Left renal pelvis (tissue), 4 donors: ENCODE measurements at places on chromosomes 7 and 10. TPM values are rescaled to one million over a fixed set of nuclear protein-coding genes. Genes with fewer than 3 reads are reported as not detected.

DNA sequence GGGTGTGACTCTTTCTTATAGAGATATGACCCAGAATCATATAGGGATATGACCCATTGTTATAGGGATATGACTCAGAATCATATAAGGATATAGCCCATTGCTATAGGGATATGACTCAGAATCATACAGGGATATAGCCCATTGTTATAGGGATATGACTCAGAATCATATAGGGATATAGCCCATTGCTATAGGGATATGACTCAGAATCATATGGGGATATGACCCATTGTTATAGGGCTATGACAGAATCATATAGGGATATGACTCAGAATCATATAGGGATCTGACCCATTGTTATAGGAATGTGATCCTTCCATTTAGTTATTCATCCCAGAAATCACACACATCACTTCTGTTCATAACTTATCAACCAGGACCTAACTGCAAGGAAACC, 312.2 kb upstream of the ADARB2 start:
- DNase-seq, result no peak

GRCh38 chr10:111265341-111265740, 188.5 kb downstream of the ADRA2A start:
- no peak for DNase-seq

GRCh38 chr10:32150532-32151101, 94.4 kb upstream of the KIF5B start:
- DNase-seq, result no peak

DNA sequence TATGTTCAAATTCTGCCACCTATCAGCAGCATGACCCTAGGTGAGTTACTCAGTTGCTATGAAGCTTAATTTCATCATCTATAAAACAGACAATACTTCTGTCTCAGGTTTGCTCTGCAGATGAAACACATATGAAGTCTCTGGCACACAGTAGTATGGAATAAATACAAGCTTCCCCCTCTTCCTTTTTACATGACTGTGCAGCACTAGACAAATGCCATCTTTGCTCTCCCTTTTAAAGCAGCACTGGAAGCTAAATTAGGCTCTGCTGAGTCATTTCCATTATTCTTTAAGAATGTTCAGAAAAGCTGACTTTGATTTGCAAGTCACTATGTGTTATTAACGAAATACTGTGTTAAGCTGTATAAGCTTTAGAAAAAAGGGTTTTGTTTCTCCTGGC, 40.7 kb upstream of the ANAPC16 start:
- no peak for DNase-seq

DNA sequence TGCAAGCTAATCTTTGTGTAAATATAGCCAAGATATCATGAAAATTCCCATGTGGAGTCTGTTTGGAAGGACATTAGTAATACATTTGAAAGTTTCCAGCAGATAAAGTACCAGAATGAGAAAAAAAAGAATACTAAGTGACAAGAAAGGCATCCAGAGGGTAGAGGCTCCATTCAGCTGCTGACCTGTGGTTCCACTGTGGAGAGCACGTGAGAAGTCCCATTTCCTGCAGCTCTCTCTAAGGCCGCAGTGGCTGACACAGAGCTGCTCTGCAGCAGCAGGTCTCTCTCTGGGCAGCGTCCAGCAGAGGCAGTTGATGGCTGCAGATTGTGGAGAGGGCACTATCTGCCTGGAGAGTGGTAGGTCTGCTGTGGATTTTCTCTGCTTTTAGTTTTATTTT, 100.1 kb upstream of the TMEM72 start:
- no peak for DNase-seq

GRCh38 chr10:23362069-23362830, 17.7 kb upstream of the C10orf67 start:
- DNase-seq, result no peak

GRCh38 chr7:82740246-82740848, 296.8 kb upstream of the CACNA2D1 start:
- DNase-seq, result no peak

- no peak for DNase-seq
Measured at GRCh38 chr7:99920149-99920548, 819 bp upstream of the TRIM4 start.

- no peak for DNase-seq
Measured at GRCh38 chr7:96199421-96199820, 122.5 kb downstream of the SLC25A13 start.

- no peak for DNase-seq
Measured at GRCh38 chr7:5501465-5501864, 77.8 kb upstream of the TNRC18 start.

GRCh38 chr10:84176836-84177474, 3.4 kb downstream of the GPR15LG start:
- DNase-seq, result no peak

GRCh38 chr10:87671139-87671815, 11.6 kb downstream of the PAPSS2 start:
- no peak for DNase-seq

DNA sequence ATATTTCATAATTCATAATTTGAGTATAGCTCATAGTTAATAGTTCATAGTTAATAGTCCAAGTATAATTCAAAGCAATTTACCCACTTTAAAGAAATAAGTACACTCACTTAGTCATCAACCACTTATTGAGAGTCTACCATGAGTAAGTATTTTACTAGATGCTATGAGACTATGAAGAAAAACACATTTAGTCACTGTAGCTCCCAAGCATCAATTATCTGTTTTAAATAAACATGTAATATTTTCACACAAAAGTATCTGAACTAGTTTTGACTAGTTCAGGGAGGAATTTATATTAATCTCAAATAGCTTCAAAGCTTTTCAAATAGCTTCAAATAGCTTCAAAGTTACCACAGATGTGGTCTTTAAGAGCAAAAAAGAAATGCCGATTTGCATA, 119.2 kb downstream of the ANK3 start:
- no peak for DNase-seq

DNA sequence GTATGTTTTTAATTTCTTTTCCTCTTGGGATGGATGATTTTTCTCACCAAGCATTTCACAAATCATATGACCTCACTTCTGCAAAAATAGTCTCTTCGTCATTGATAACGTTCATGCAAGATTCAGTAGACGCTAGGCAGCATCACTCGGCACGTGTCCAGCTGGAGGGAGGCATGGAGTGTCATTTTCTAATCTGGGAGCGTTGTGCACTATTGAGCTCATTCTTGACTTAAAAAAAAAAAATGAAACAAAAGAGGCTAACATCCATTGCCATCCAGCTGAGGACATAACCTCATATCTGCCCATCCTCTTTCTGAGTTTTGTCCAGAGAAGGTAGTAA, 56.2 kb downstream of the COL17A1 start:
- no peak for DNase-seq

- no peak for DNase-seq
Measured at GRCh38 chr7:102991540-102992214, 78.9 kb downstream of the LRRC17 start.

DNA sequence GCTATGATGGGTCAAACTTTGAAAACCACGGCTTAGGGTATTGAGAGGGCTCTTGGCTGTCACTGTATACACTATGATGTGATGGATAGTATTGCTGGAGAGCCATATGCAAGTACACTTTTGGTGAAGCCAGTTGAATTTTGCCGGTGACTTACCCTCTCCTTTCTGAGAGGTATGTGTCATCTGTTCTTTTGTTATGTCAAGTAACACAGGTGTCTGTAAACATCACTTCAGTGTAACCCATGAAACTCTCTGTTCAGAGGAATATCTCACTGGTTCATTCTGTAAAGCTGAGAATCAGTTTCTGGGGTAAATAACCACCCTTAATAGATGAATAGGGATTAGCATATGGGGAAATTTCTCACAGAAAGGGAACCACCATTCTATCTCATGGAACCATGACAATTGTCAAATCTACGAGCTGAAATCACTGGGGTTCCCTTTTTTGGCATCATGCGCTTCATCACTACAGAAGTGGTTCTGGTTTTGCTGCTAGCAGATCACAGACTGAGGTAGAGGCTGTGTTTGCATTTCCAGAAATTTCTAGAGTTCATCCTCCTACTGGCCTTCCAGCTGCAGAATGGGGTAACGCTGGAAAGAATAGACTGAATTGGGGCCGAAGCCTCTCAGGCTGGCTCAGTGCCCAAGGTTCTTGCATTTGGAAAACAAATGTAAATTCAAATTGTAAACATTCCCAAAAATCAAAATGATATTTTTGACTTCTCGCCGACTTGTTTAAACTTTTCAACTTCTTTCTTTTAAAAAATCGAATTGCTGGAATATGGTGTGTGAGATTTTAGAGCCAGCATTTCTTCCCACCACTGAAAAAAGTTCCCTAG, 83.3 kb upstream of the CREB5 start:
- no peak for DNase-seq

DNA sequence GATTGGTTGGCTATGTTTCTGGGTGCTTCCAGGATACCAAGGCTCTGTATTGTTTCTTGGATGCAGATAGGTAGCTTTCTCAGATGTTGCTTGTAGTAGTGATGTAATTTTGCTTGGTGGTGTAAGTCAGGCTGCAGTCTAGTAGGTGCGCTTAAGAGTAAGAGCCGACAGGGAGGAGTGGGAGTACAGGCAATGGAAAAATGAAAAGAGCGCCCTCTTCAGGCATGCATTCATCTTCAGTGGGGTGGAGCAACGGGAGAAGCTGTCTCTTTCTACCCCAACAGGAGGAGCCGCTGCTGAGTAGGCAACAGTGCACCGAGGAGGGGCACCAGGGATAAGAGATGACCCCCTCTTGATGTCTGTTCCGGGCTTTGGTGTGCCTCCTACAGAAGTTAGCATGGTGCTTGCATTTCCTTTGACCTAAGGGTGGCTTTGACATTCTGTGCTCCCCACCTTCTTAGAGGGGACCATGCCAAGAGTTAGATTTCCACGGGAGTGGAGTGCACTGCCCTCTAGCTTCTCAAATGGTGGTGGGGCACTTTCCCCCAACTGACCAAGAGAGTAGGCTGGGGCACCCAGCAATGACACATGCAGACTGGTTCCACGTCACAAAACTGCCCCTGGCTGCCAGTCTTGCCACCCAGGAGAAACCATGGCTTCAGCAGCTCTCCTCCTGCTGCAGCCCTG, 56.1 kb downstream of the ZNF783 start:
- DNase-seq, result no peak

TMEM225B gene
- polyA plus RNA-seq, result 2.0 TPM

FAM221A gene
- polyA plus RNA-seq, result 3.8 TPM

APBB1IP gene
- polyA plus RNA-seq, result 1.7 TPM

UBTD1 gene
- 6.9 TPM for polyA plus RNA-seq

PLAU gene
- 16.7 TPM for polyA plus RNA-seq

OR2A5 gene
- 0.06 TPM for polyA plus RNA-seq

SMKR1 gene
- polyA plus RNA-seq, result 0.86 TPM

GCK gene
- polyA plus RNA-seq, result 2.4 TPM

NPC1L1 gene
- polyA plus RNA-seq, result 3.2 TPM
